Renal cortex interstitium (tissue), 15 donors: ENCODE measurements at places on chromosomes 11 and 22. TPM values are rescaled to one million over a fixed set of nuclear protein-coding genes. Genes with fewer than 3 reads are reported as not detected.

GRCh38 chr11:14149683-14150082 lies 187.2 kb downstream of the SPON1 start:
- no peak for DNase-seq

DNA sequence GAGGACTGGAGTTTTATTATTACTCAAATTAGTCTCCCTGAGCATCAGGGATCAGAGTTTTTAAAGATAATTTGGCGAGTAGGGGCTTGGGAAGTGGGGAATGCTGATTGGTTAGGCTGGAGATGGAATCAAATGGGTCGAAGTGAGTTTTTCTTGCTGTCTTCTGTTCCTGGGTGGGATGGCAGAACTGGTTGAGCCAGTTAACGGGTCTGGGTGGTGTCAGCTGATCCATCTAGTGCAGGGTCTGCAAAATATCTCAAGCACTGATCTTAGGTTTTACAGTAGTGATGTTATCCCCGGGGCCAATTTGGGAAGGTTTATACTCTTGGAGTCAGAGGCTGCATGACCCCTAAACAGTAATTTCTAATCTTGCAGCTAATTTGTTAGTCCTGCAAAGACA lies 1.1 kb downstream of the OR5A2 start:
- no peak for DNase-seq

DNA sequence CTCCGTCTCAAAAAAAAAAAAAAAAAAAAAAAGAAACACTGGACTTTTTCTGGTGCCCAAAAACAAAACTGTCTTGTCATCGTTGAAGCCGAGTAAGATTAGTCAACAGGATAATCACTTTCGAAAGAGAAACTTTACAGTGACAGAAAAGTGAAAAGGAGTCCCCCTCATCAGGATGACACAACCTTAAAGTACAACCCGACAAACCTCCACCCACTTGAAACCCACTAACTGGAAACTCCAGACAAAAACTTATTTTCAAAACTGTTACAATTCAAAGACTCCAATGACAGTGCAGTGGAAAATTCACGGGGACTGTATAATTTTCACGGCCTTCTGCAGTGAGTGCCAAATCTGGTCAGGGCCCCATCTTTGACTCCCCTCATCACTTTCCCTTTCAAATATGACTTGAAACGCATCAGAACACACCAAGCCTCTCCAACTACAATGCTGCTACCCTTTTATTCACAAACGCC lies 1.3 kb downstream of the DENND5A start:
- no peak for DNase-seq

GRCh38 chr11:93051186-93051585 lies 81.7 kb downstream of the MTNR1B start:
- DNase-seq = no peak

Gene PNPLA5
- 0.18 TPM for polyA plus RNA-seq

Gene FGF19
- polyA plus RNA-seq = 0.93 TPM
